ENCODE measurements at places on chromosomes 12 and 14.
A peak's percentile ranks its signal among the peaks of the same experiment; 100 is the strongest.

GRCh38 chr12:103599274-103599673 lies 12.2 kb downstream of the STAB2 start:
- no peak for DNase-seq

GRCh38 chr12:92608151-92609091 lies 94.4 kb upstream of the PLEKHG7 start:
- DNase-seq = no peak

GRCh38 chr14:22735096-22735495 lies 31.4 kb upstream of the OXA1L start:
- DNase-seq = no peak

- DNase-seq = no peak
Measured at GRCh38 chr12:66131067-66131688, 628 bp upstream of the LLPH start.

- no peak for DNase-seq
Measured at GRCh38 chr12:112450725-112451124, 32.0 kb downstream of the PTPN11 start.

DNA sequence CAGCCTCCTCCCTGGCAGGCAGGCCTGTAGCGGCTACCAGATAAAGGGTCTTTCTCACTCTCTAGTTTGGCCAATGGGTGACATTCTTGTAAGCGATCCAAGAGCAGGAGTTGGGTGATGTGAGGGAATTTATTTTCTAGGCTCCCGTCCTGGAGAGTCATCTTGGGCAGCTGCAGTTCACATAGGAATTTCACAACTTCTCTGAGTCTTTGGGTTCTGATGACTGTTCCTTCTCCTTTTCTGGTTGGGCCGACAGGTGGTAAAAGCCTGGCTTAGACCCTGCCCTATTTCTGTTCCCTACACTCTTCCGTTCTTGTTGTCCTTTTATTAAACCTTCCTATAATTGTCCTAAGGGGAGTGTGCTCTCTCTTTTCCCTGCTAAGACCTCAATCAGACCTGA lies 42.6 kb upstream of the POC1B start:
- DNase-seq = no peak

DNA sequence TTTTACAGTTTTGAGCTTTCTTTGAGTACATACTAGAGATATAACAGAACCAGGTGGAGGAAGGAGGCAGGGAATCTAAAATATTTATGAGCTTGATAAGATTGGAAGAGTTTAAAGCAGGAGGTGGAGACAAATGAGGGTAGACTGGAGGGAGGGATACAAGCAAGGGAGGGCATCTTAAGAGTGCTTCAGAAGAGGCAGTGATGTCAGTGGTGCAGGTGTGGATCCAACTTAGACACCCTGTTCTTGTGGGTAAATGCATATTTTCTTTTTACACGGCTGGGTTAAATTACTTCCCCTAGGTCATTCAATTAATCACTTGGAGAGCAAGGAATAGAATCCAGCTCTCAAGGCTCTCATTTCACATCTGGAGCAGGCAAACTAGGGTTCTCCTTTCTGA lies 146.1 kb upstream of the LRIG3 start:
- no peak for DNase-seq

GRCh38 chr12:122088179-122088810 lies 9.7 kb downstream of the MLXIP start:
- DNase-seq = no peak

DNA sequence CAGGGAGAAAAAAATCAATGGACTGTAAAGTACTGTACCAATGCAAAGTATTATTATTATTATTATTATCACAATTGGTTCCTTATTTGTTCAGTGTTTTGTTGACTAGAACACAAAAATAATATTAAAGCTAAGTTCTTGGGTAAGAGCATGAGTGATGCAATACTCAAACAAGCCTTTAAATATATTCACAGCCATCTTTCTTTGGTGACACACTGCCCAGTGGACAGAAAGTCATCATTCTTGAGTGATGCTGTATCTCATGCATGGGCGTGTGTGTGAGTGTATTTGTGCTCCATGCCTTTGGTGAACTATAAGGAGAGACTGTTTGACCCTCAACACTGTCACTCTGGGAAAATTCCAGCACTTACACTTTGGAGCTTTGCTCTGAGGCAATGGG lies 93.6 kb downstream of the KCNK10 start:
- no peak for DNase-seq

DNA sequence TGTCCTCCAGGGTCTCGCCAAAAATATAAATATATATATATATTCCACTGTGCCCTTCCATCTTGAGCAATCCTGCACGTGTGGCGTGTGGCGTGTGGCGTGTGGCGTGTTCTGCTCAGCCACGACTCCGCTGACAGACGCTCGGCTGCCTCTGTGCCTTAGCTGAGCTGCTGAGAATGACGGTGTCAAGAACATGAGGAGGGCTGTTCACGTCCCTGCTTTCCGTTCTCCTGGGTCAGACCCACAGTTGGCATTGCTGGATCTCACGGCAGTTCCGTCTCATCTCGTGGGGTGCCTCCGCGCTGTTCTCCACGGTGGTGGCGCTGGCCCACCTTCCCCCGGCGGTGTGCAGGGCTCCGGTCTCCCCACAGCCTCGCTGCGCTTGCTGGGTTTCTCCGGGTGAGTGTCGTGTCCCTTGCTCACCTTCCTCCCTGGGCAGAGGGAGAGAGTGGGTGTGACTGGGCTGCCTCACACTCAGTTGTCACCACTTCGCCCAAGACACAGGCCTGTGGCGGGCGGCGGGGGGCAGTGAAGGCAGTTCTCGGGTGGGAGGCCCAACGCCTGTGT lies 9.4 kb downstream of the GPR132 start:
- DNase-seq = no peak

- no peak for DNase-seq
Measured at GRCh38 chr14:95302667-95303506, 16.8 kb downstream of the CLMN start.

DNA sequence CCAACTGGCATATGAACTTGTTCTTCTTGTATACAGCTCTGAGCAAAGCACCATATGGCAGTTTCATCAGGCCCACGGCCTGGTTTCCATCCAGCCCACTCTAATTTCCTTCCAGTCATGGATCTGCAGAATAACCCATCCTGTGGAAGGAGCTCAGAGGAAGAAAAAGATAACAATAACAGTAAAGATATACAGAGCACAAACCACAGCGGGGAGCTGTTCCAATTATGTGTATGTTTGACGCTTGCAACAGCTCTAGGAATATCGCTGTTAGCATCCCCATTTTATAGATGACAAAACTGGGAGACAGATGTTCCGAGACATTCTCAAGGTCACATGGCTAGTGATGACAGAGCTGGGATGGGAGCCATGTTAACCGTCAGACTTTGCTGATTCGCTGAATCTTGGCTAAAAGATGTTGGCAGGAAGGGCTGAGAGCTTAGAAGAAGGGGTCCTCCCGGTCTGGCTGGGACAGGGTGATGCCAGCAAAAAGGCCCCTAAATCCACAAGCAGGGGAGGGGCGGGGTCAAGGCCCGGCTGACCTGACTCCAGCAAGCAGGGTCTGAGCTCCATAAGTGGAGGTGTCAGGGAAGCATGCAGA lies 34.4 kb upstream of the CIPC start:
- DNase-seq = peak; percentile 68

- no peak for DNase-seq
Measured at GRCh38 chr12:121227294-121227693, 17.4 kb downstream of the P2RX4 start.

GRCh38 chr12:107684990-107685359 lies 624 bp upstream of the PWP1 start:
- no peak for DNase-seq

- no peak for DNase-seq
Measured at GRCh38 chr14:102215071-102215470, 75.4 kb downstream of the WDR20 start.
